ENCODE measurements at places on chromosomes 7 and 10.

DNA sequence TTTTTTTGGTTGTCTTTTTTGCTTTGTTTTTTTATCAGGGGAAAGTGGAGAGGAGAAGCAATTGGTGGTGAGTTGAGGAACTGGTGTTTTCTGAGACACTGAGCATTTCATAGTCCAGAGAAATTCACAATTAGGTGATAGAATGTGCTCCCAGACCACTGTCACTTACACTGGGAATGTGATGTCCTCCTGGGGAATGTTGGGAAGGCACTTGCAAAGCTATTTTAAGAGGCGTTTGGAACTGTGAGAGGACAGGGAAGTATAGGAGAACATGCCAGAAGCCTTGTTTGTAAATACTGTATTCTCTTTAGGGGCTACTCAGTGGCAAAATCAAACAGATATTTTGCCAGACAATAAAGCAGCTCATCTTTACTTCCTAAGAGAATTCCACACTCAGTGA is 16.0 kb downstream of the CHRM2 start:
- DNase-seq, result no peak

GRCh38 chr7:70763961-70764691 is 367.8 kb upstream of the GALNT17 start:
- DNase-seq, result no peak

- DNase-seq, result no peak
These were observed 12.3 kb upstream of the CTBP2 start for GRCh38 chr10:125172694-125173093.

DNA sequence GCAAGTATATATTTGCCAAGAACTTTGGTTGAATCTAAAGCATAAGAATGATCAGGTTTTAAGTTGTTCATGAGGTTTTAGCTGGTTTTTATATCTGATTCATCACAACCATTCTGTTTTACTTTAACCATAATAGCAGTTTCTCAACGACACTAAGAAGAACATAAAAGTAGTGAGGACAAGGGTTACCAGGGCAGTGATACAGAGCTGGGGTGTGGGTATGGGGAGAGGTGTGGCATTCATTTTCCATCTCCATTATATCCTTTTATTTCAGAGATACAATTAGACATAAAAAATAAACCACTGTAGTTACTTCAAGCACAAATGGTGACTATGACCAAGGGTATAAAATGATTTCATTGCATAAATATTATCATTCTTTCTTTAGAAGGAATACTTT is 149.8 kb upstream of the STEAP4 start:
- DNase-seq, result no peak

- DNase-seq, result no peak
These were observed 507.4 kb downstream of the SORCS3 start for GRCh38 chr10:105148456-105148855.

All from activated T-cell treated with anti-CD3 and anti-CD28 coated beads for 1 hour (primary cell).